ENCODE measurements at places on chromosomes 2 and 18. TPM values are rescaled to one million over a fixed set of nuclear protein-coding genes. Genes with fewer than 3 reads are reported as not detected.
A peak's percentile ranks its signal among the peaks of the same experiment; 100 is the strongest.

Gene KCNF1
- 0.42 TPM for total RNA-seq

Gene ICOS
- not detected for total RNA-seq

Gene ZNF638
- 197 TPM for total RNA-seq

Gene CSRNP3
- 2.4 TPM for total RNA-seq

Gene PMAIP1
- 10.6 TPM for total RNA-seq

Gene TEKT4
- not detected for total RNA-seq

Gene SCN3A
- total RNA-seq: 6.1 TPM

Gene TTC27
- 25.2 TPM for total RNA-seq

Gene C1QL2
- not detected for total RNA-seq

DNA sequence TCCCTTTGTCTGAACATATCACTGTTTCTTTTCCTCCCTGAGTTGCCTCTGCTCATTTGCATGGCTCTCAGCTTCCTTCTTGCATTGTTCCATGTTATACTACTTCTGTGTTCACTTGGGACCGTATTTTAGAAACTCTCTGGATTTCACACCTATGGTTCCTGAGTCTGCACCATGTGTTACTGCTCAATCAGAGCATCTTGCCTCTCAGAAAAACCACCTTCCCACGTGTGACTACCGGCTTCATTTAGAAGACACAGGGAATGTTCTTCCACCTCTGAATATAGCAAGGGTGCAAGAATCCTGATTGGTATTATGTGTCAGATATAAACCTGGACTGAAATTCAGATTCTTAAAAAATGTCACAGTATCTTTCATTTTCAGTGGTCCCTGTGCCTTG lies 731.2 kb downstream of the TDRD15 start:
- H3K36me3 ChIP-seq: no peaks in the 10 kb centered on the region
- H3K27me3 ChIP-seq: no peaks in the 10 kb centered on the region
- H3K4me1 ChIP-seq: no peaks in the 10 kb centered on the region
- DNase-seq: no peak
- no peak overlapping the region for H3K4me3 ChIP-seq
- H3K27ac ChIP-seq: no peak overlapping the region

DNA sequence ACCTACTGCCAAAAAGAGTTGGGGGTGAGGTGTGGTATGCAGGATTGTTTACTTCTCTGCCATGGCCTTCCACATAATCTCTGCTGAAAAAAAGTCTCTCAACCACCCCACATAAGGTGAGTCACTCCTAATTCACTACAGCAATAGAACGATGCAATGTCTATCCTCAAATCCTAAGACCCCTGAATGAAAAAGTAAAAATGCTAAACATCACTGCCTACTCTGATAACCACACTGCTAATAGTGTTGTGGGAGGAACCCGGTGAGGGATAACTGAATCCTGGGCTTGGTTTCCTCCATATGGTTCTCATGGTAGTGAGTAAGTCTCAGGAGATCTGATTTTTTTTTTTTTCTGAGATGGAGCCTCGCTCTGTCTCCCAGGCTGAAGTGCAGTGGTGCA lies 252.5 kb downstream of the PIEZO2 start:
- H3K36me3 ChIP-seq: no peaks in the 10 kb centered on the region
- H3K4me3 ChIP-seq: no peak overlapping the region
- no peak overlapping the region for H3K27ac ChIP-seq

GRCh38 chr18:46466234-46467160 lies 190.5 kb downstream of the LOXHD1 start:
- H3K27me3 ChIP-seq: no peaks in the 10 kb centered on the region
- no peak overlapping the region for H3K27ac ChIP-seq
- no peaks in the 10 kb centered on the region for H3K36me3 ChIP-seq
- DNase-seq: no peak
- H3K4me1 ChIP-seq: no peaks in the 10 kb centered on the region

DNA sequence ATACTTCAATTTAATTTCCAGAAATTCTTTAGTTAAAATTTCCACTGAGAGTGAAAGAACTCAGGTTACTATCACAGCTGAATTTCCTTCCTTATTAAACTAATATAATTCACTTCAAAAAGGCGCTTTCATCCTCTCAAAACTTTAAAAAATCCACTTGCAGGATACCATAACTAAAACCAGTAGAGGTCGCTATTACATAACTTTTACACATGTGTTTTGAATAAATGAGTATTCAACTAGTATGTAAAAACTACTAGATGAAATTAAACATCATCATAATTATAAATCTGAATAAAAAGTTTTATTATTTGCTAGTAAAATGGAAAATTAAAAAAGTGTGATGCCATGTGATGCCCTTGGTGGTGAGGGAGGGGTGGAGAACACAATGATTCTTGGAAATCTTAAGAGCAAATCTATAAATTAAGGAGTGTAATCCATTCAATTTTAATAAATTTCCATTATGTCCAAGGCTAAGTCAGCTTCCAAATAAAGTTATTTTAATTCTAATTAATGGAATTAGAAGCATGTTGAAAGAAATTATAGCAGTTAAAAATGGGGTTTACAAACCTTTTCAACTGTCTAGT lies 61.4 kb downstream of the SOS1 start:
- H3K36me3 ChIP-seq: peaks cover 6% of the 10 kb centered on the region
- DNase-seq: peak; percentile 69
- no peak overlapping the region for H3K4me3 ChIP-seq
- H3K4me1 ChIP-seq: no peaks in the 10 kb centered on the region
- H3K27ac ChIP-seq: no peak overlapping the region
- H3K27me3 ChIP-seq: no peaks in the 10 kb centered on the region

DNA sequence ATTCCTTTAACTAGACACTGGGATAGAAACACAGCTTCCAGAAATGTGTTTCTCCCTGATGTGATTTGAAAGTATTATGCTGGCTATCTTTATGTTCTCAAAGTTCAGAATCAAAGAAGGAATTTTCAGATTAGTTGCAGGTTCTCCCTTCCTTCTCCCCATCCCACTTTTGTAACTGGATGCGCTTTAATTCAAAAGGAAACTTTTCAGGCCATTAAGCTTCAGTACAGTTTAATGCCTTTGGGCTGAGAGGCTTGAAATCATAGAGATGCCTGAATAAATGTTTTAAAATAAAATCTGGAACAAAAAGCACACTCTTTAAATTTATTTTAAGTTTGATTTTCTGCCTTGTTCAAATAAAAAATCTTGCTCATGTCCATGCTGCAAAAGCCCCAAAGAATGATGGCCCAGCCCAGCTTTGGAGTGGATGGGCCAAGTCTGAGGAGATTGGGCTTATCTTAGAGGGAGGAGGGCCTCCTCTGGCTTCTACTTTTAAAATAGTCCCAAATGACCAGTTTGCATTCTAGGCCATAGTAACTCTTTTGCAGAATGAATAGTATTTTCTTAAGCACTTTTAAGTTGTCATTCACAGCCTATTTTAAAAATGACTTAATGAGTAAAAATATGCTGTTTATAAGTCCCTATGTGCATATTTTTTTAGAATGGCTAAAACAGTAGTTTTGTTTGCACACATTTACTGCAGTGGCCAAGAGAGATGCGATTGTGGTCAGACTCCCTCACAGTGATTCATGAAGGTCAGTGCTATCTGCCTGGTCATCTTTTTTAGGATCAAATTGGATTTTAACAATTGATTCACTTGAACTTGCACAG lies 129.2 kb downstream of the MTX2 start:
- no peak for DNase-seq
- no peaks in the 10 kb centered on the region for H3K27me3 ChIP-seq

DNA sequence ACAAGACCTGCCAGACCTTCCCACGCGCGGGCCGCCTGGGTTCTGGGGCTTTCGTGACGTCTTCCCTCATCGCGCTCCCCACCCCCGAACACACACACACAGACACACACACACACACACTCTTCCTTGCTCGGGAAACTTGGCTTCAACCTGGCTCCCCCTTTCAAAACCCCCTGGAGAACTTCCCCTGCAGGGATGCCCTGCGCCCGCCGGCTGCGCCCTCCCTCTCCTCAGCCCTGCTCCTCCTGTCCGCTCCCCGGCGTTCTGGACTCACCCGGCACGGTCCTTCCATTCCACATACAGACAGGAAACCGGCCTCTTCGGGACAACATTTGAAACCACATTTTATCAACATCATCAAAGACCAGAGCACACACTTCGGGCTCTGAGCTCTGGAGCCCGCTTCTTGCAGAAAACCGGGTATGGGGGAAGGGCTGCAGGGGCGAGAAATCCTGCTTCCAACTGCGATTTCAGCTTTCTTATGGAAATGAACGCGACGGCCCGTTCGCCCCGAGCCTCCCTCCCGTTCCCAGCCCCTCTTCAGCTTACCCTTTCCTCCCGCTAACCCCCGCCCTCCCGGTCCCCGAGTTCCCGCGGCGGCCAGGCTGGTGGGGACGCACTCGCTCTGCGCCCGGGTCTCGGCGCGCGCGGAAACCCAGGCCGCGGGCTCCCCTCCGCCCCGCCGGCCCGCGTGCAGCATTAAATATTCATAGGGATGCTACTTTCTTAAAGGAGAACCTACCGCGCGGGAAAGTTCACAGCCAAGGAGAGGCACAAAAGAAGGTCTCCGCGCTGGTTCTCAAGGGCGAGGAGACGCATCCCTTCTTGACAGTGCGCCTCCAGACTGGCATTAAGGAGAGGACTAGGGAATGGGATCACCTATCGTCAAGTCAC lies 18.3 kb downstream of the POU3F3 start:
- no peaks in the 10 kb centered on the region for H3K36me3 ChIP-seq
- no peak overlapping the region for H3K4me3 ChIP-seq
- H3K27ac ChIP-seq: no peak overlapping the region

- H3K4me1 ChIP-seq: peaks cover 20% of the 10 kb centered on the region
- H3K4me3 ChIP-seq: no peak overlapping the region
- no peak overlapping the region for H3K27ac ChIP-seq
- no peaks in the 10 kb centered on the region for H3K36me3 ChIP-seq
Observed at GRCh38 chr2:19793132-19793750, 108.5 kb downstream of the TTC32 start.

DNA sequence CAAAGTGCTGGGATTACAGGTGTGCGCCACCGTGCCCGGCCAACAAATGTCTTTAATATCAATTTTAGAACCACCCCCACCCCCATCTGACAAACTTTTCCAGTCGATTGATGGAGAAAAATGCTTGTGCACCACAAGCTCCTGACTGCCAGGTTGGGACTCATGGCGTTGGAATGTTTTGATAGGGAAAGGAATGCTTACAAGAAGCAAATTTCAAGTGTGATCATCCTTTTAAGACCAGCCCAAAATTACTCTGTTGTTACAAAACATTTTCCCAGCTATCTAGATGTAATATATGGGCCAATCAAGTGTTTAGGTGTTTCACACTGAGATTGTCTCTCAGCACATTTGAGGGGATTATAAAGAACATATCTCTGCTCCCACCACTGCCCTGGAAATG lies 45.2 kb downstream of the UBXN4 start:
- H3K27ac ChIP-seq: no peak overlapping the region
- no peaks in the 10 kb centered on the region for H3K27me3 ChIP-seq
- peaks cover 52% of the 10 kb centered on the region for H3K36me3 ChIP-seq

DNA sequence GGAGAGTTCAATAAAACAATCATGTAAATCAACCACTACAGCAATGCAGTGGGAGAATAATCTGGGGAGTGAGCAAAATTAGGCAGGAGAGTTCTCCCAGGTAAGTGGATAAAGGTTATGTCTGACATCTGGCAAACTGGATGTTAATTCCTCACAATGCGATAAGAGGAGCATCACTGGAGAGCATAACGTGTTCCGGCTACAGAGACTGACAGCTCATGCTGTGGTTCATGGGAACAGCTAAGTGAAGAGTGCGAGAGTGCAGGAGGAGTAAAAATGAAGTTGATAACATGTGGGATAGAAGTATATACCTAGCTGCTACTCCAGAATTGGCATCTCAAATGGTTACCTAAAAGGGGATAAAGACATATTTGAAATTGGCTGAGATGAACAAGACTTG lies 153.2 kb downstream of the LTBP1 start:
- no peak for DNase-seq
- peaks cover 9% of the 10 kb centered on the region for H3K4me1 ChIP-seq
- H3K36me3 ChIP-seq: no peaks in the 10 kb centered on the region
- H3K27ac ChIP-seq: no peak overlapping the region
- no peak overlapping the region for H3K4me3 ChIP-seq

DNA sequence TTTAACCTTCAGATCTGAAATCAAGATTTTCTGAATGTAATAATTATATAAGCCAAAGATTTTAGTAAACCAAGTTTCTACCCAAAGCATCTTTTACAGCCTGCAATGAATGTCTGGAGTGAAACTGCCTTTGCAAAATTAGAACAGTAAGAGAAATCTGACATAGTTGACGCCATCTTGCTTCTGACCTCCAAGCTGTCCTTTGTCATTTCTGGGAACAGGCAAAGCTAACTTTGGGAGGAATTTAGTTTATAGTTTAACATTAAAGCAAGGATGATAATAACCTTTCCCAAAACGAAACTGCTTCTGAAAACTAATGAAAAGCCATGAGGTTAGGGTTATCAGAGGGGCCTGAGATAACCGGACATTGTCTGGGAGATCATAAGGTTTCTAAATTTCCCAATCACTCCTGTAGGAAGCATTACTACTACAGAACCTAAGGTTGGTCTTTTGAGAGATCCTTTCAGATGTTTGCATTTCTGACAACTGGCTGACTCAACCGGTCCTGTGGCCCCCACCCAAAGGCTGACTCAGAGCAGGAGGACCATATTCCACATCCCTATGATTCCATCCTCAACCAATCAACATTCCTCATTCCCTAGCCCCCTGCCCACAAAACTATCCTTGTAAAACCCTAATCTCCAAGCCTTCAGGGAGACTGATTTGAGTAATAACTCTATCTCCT lies 124.5 kb downstream of the TMEM131 start:
- H3K36me3 ChIP-seq: no peaks in the 10 kb centered on the region
- no peaks in the 10 kb centered on the region for H3K27me3 ChIP-seq
- DNase-seq: peak; percentile 17

DNA sequence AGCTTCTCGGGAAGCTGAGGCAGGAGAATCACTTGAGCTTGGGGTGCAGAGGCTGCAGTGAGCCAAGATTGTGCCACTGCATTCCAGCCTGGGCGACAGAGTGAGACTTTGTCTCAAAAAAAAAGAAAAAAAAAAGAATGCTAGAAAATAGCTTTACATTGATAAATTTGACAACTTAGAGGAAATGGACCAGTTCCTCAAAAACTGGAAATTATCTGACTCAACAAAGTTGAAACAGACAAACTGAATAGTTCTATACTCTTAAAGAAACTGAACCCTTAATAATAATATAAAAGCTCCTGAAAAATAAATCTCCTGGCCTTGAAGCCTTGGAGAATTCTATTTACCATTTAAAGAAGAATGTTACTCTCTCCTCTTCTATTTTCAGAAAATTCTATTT lies 151.0 kb upstream of the BCL2L11 start:
- H3K27ac ChIP-seq: no peak overlapping the region
- no peaks in the 10 kb centered on the region for H3K4me1 ChIP-seq
- no peak for DNase-seq
- H3K27me3 ChIP-seq: no peaks in the 10 kb centered on the region
- H3K36me3 ChIP-seq: no peaks in the 10 kb centered on the region

GRCh38 chr2:3101016-3101942 lies 276.3 kb downstream of the EIPR1 start:
- H3K36me3 ChIP-seq: no peaks in the 10 kb centered on the region
- H3K4me3 ChIP-seq: no peak overlapping the region
- DNase-seq: no peak
- H3K27ac ChIP-seq: no peak overlapping the region

Measured in SJCRH30 (cell line).